C1 segment of cervical spinal cord (tissue), 14 donors: ENCODE measurements at places on chromosomes 5 and 9.

- no peak for DNase-seq
Observed at GRCh38 chr9:4489919-4490704, at the start of gene SLC1A1. Gene SLC1A1 (plus strand): TSS chr9:4490468. CDS start chr9:4490680, 212 bp downstream.

GRCh38 chr5:123515904-123516303 is 3.9 kb downstream of the CSNK1G3 start:
- DNase-seq = no peak

DNA sequence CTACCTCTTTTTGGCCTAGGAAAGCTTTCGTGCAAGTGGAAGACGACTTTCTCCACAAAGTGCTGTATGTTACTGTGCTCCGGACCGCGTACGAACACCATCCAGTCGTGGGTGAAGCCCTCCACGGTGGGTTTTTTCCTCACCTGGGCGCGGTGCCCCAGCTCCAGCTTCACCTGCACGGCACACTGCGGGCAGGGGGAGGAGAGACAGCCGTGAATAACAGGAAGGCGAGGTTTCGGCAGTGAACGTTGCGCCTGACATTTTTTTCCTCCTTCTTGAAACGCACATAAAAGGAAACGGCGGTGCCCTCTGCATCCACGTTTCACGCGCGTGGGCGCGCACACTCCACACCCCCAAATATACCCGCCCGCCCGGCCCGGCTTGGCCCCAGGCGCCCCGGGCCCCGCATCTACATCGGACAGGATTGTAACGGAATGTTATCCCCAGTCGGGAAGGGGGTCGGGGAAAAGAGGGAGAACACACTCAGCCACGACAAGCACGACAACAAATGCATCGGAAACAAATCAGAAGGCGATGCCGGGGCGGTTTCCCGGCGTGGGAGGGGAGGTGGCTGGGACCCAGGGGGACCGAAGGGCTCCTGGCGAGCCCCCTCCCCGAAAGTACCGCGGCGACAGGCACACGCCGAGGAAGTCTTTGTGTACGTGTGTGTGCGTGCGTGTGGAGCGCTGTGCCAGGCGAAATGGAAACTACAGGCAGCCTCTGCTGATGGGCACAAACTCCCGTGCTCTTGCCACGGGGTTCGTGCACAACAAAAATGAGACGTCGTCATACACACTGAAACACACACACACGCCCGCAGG is 1.4 kb downstream of the MLLT3 start:
- no peak for DNase-seq

DNA sequence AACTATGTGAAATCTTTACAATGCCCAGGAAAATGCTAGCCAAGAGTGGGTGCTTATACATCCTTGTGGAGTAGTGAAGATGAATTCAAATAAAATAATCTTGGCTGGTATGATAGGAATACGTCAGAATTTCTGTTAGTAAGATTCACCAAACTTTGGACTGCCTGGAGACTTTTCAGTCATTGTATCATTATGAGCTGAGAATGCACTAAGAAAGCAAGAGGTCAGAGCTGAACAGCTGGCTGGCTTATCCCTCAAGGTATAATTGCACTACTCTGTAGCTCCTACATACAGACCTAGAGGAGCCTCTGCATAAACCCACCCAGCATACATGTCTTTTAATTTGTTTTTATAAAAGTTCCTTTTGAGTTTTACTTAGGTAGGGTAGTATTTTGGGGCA is 568.5 kb upstream of the RIOK2 start:
- no peak for DNase-seq

DNA sequence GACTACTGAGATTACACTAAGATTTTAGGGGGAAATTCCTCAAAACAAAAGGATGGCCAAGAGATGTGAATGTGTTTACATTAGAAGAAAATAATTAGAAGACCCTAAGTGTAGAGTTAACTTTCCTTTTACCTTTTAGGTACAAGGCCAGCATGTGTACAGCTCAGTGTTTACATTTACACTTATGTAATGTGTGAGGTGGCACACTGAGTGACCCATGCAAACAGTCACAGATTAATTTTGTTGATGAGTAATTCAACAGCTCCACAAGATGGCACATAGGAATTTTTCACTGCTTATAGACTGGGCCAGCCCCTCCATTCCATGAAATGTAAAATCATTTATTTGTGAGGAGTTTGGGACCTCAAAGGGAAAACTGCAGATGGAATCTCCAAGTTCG is 90.1 kb upstream of the SLC12A2 start:
- DNase-seq = no peak

DNA sequence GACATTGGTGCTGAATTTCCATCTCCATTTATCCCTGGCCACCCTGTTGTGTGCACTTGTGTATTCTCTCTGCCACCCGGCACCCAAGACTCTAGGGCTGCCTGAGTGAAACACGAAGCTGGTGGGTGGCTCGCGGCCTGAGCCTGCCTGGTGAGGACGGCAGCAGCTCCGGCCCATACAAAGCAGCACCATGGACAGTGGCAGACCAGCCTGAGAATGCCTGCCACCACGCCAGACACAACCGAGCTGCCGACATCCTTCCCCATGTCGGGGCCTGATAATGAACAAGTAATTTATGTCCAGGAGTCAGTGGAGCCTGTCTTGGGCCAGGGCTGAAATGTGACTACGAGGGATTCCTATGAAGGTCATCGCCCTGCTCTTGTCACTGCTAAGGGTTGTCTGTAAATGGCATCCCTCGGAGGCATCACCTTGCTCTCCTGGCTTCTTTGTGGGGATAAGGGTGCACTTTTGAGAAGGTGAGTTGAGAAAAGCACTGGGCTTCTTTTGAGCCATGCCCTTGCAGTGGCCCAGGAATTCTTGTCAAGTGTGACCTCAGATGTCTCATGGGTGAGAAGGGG is 175.7 kb downstream of the MELK start:
- DNase-seq = no peak

- no peak for DNase-seq
Observed at GRCh38 chr5:110854200-110854599, 115.4 kb downstream of the SLC25A46 start.

DNA sequence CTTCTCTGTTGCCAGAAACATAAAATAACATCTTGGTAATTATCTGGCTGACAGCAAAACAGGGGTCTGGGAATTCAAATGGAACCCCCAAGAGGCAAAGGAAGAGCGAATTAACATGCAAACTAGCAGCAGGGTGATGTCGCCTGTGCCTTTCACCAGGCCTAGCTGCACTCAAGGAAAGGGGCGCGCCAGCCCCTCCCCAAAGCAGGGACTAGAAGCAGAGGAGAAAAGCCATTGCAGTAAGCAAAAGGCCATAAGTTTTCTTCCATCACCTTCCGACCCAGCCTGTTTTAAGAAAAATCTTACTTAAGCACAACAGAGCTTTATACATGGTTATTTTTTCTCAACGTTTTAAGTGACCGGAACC is 539 bp downstream of the POC5 start:
- no peak for DNase-seq

- no peak for DNase-seq
Observed at GRCh38 chr5:145898171-145898570, 25.4 kb upstream of the GRXCR2 start.

- DNase-seq = no peak
Observed at GRCh38 chr5:99320436-99320835, 391.6 kb upstream of the CHD1 start.

DNA sequence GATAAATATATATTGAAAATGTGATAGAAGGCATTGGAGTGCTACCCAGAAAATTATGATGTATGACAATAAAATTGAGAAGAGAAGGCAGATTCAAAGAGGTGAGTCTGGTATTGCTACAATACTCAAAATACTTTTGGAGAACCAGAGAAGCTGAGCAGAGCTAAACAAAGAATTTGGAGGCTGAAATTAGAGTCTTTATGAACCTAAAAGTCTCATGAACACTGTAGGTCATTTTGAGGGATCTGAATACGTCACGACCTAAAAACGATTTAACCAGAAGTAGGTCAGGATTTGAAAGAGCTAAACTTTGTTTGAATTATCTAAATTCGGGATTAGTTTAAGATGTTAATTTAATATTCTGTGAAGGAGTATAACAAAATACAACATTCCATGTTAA is 182.4 kb upstream of the CDH9 start:
- no peak for DNase-seq

DNA sequence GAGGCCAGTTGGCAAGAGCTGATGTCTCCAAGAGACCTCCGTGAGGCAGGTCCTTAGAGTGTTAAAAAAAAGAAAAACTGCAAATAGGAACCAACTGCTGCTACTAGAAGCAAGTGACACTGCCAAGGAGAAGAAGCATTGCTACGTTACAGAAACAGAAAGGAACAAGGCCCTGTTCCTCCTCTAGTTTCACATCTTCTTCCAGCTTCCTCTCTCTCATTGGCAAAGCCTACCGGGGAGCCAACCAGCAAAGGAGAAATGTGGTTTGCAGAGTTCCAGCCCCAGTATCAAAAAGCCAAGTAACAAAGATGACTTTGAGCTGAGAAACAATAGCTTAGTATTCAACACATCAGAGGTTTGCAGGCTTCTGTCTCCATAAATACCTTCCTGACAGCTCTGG is 145.9 kb downstream of the PRELID2 start:
- peak; percentile 9 for DNase-seq

GRCh38 chr5:127601601-127602000 is 47.3 kb upstream of the CTXN3 start:
- DNase-seq = no peak

- DNase-seq = no peak
Observed at GRCh38 chr5:77748160-77748559, 28.0 kb downstream of the TBCA start.

- no peak for DNase-seq
Observed at GRCh38 chr5:44536650-44537260, 147.5 kb upstream of the FGF10 start.

- no peak for DNase-seq
Observed at GRCh38 chr9:2697492-2697891, 19.8 kb upstream of the KCNV2 start.

DNA sequence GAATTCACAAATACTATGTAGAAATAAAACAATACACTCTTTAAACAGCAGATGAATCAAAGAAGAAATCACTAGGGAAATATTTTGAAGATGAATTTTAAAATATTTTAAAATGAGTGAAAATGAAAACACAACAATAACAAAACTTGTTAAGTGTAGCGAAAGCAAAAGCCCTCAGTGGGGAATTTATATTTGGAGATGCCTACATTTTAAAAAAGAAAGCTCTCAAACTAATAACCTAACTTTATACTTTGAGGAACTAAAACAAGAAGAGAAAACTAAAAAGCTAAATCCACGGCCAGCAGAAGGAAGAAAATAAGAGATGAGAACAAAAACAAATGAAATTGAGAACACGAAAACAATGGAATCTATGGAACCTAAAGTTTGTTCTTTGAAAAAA is 22.7 kb downstream of the SPDL1 start:
- no peak for DNase-seq

- no peak for DNase-seq
Observed at GRCh38 chr5:132076983-132077382, 3.4 kb downstream of the CSF2 start.

DNA sequence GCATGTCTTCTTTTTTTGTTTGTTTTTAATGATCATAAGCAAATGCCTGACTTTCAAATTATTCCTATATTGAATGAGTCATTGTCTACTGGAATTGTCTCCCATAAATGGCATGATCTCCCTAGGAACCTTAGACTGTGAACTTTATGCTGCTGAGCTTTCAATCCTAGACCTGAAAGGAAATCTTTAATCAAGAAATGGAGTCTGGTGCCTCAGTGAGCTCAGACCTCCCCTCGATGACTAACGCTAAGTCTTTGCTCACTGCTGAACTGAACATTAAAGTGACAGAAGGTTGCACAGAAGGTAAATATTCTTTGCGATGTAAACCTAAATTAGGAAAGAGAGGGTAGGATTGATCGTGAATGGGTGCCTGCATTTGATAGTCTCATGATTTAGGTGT is 745.2 kb upstream of the WWC1 start:
- no peak for DNase-seq

DNA sequence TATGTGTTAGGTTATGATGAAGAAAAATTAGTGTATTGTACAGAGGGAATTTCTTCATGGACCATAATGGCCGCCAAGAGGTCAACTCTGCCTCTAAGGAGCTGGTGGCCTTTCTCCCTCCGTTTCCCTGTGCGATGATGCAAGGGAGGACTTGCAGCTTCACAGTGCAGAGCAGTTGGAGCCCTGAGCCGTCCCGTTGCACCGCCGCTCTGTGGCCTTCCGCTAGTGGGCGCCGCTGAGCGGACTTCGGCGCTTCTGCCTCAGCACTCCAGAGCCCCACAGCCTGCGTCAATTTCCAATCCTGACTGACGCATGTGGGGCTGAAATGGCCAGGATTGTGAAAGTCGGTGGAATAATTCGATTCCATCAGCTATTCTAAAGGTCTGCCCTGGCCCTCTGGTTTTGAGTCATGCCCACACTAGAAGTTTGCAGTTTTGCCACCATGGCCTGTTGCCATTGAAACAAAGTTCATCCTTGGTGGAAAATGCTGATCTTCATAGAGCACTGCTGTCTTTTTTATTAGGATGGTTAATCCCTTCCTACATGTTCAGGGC is 22.7 kb upstream of the LECT2 start:
- DNase-seq = no peak

GRCh38 chr5:169670769-169671525 is 33.9 kb downstream of the DOCK2 start:
- DNase-seq = no peak

GRCh38 chr5:175467983-175468690 is 10.2 kb upstream of the SFXN1 start:
- DNase-seq = no peak

DNA sequence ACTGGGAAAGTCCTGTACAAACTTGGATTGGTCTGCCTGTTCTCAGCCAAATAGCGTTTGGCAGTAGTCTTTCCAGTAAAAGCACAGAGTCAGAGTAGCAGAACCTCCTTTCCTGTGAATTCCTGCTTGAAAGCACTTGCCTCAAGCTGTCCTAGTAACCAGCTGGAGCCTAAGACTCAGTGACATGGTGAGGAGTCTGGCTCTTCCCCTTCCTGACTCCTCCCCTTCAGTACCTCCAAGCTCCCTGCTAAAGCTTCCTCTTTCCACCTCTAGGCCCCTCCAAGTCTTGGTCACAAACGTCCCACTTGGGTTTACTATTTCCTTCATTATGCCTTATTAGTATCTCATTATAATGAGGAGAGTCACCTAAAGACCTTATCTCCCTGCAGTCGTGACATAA is 21.4 kb upstream of the FAM81B start:
- no peak for DNase-seq

- DNase-seq = no peak
Observed at GRCh38 chr9:122444041-122444733, 33.5 kb downstream of the OR1J1 start.

DNA sequence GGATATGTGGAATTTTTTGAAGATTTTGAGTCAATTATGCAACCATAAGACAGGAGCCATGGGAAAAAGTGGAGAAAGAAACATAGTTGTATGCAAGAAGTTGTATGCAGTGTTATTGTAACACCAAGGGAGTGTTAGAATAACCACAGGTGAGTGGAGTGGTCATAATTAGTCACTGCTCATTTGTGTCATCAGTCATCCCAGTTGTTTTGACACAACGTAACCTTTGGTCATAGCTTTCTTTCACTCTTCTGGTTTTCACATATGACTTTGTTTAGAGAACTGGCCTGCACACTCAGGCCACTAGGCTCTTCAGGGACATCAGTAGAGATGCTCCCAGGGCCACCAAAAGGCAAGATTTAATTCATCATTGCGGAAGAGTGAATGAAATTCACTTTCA is 158.7 kb upstream of the HMHB1 start:
- no peak for DNase-seq
